Fibroblast of the aortic adventitia (primary cell): ENCODE measurements at places on chromosomes 13 and 19.

DNA sequence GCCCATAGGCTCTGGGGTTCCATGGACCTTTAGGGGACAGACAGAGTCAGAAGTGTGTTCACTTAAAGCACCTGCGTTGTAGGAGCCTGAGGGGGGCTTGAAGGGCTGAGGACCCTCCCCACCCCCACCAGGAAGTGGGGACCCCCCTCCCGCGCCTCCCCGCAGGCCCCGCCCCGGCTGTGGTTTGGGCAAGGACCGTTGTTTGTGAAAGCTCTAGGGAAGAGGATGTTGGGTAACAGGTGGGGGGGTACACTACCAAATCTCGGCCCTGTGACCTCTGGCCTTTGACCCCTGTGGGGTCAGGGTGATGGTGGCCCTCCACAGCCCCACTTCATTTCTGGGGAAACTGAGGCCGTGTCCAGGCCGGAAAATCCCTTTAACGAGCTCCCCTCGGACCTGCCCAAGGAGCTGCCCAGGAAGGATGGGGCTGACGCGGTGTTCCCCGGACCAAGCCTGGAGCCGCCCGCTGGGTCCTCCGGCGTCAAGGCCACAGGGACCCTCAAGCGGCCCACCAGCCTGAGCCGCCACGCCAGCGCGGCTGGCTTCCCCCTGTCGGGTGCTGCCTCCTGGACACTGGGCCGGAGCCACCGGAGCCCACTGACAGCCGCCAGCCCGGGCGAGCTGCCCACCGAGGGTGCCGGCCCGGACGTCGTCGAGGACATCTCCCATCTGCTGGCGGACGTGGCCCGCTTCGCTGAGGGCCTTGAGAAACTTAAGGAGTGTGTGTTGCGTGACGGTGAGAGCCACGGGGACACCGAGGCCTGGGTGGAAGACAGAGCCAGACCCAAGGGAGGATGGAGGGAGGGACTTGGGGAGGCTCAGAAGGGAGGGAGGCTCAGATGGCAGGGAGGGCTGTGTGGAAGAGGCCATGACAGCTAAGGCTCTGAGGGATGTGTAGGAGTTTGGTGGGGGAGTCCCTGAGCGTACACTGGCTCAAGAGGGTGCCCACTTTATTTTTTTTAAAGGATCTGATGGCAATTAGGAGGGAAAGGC lies 1.3 kb downstream of the ARHGAP45 start:
- no peak for DNase-seq

DNA sequence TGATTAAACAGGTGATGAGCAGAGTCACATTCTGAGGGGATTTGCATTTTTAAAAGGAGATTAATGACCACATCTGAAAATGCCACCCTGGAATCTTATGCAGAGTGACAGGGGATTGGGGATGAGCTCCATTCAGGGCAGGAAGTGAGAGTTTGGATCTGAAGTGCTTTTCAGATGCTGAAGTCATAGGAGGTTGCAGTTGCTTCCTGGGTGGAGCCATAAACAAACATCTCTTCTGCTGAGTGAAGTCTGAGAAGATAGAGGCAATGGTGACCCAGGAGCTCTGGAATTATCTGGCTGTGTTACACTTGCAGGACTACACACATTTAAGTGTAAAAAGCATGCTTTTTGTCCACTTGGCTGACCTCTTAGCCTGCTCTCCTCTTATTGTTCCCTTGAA lies 51.4 kb upstream of the PSG8 start:
- DNase-seq: peak; percentile 42

DNA sequence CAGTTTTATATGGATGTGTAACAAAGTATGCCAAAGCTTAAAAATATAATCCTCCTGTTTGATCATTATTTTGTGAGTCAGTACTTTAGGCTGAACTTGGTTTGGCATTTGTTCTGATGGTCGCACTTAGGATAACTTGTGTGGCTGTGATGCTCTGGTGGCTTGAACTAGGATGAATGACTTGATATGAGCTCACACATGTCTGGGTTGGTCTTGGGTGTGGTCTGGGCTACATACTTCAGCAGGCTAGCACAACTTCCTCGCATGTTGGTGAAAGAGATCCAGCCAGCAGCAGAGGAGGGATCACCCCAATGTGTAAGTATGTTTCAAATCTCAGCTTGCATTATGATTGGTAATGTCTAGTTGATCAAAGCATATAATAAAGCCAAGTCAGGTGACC lies 969.1 kb upstream of the PCDH9 start:
- DNase-seq: no peak

DNA sequence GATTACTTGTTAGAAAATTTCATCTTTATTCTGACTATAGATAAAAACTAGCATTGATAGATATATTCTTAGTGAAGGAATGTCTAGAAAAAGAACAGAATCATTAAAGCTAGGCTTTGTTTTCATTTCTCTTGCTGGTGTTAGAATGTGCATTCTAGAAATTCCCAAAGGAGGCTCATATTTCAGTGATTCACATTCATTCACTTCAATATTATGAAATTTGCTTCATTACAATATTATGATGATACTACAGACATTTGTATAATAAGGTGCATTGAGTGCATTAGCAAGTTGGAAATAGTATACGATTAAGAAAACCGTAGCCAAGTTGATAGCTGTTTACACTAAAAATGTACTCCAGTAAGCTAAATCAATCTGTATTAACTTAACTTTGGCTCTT lies 70.7 kb upstream of the MYCBP2 start:
- no peak for DNase-seq

DNA sequence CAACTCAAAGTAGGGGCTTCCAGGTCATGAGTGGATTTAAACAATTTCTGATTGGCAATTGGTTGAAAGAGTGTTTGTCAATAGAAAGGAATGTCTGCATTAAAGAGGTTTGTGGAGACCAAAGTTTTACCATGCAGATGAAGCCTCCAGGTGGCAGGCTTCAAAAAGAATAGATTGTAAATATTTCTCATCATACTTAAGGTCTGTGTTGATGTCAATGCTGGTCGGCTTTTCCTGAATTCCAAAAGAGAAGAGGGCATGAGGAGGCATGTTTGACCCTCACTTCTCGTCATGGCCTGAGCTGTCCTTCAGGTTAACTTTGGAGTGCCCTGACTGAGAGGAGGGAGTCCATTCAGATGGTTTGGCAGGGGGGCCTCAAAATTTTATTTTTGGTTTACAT lies 125.4 kb upstream of the RFC3 start:
- DNase-seq: no peak

GRCh38 chr13:78398743-78399410 lies 204.5 kb downstream of the POU4F1 start:
- no peak for DNase-seq

- no peak for DNase-seq
These were observed 9.6 kb downstream of the SLC44A2 start for GRCh38 chr19:10634963-10635362.

GRCh38 chr13:101639711-101640110 lies 187.2 kb downstream of the ITGBL1 start:
- no peak for DNase-seq

- peak; percentile 72 for DNase-seq
These were observed 579 bp downstream of the CPT1C start for GRCh38 chr19:49691243-49692146.

- DNase-seq: no peak
These were observed 293.3 kb downstream of the ZNF536 start for GRCh38 chr19:30665449-30665848.

- no peak for DNase-seq
These were observed 13.0 kb downstream of the SAMD4B start for GRCh38 chr19:39355253-39355652.

DNA sequence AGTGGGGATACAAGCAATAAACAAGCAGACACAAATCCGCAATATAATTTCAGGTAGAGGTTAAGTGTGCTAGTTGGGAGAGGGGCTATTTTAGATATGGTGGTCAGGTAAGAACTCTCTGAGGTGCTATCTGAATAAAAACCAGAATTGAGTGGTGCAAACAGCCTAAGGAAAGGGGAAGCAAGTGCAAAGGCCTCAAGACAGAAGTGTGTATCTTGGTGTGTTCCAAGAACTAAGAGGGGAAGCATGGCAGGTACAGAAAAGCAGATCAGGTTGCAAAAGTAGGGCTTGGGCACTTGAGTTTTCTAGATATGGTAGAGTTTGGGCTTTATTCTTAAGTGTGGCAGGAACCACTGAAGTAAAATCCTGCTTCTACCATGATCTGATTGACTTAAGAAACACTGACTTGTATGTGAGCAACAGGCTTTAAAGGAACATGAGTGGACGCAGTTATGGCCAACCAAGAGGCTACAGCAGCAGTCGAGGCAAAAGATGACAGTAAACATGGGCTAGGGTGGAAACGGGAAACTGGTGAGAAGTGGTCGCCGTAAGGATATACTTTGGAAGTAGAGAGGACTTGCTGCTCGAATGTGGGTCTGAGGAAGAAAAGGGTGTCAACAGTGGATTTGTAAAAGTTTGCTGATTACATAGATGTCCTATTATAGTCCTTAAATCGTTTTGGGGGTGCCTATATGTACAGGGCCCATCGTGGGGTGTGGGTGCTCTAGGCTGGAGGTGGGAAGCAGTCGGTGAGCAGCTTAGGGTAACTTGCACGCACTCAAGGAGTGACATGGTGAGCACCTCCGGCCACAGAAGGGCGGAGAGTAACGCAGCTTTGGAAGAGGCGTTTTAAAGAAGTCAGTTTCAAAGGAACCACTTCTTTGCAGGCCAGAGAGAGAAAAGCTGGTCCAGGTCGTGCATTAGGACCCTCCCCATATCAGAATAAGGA lies 677 bp downstream of the TGDS start:
- peak; percentile 28 for DNase-seq

DNA sequence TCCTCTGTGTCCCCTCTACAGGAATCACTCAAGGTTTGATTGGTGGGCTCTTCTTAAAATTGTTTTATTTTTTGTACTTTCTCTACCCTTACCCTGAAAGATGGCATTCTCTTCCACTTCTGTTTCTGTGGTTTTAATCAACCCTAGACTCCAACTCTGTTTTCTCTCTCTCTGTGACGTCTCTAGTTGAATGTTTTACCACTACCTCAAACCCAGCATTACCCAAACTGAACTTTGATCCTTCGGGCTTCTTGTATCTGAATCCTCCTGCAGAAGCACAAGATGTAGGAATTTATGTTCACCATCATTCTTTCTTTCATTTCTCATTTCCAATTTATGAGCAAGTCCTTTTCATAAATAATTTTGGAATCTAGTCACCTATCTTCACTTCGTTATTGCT lies 39.9 kb downstream of the PCCA start:
- no peak for DNase-seq

DNA sequence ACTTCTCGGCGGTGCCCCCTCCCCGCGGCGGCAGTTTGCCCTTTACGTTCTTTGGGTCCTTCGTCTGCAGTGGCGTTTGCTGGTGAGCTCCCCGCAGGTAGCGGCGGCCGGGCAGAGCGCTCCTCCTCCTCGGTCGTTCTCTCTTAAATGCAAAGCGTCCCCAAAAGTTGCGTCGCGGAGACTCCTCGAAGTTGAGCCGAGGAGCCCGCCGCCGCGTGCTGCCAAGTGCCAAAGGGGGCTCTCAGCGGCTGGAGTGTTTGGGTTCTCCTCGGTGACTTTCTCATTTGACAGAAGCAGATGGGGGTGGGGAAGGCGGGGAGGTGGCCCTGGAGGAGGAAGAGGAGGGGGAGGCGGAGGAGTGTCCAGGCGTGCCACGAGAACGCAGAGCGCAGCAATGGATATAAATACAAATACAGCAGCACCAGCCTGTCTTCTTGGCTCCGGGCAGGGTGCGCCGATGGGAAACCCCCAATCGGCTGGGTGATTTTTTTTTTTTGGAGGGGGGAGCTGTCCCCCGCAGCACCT lies at the start of gene SOX21:
Gene SOX21, minus strand, starts transcription at position 259 of the 525 bp plus-strand sequence. CDS start 496 bp downstream, outside the sequence.
- DNase-seq: no peak

DNA sequence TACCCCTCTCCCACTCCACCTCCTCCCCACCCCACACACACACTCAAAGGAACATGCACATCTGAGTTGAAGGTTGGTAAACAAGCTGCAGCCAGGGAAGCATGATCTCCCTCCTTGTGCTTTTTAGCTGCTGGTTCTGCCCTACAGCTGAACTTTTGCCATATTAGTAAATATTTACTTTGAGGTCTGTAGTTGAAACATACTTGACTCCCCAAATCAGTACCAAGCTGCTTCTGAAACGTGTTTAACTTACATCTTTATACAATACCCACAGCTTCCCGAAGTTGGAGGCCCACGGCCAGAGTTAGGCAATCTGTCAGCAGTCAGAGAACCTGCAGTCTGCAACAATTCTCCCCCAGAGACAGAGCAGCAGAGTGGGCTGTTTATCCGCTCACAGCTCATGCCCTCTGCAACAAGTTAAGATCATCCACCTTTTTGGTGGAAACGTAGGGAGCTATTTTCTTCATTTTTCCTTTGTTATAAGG lies 1.5 kb upstream of the PCDH20 start:
- no peak for DNase-seq

- DNase-seq: peak; percentile 48
These were observed 53.9 kb downstream of the COG3 start for GRCh38 chr13:45518525-45519245.

GRCh38 chr13:49859560-49859959 lies 67.1 kb upstream of the KPNA3 start:
- DNase-seq: peak; percentile 92

- DNase-seq: peak; percentile 10
These were observed 73.7 kb downstream of the COG6 start for GRCh38 chr13:39729156-39729555.

DNA sequence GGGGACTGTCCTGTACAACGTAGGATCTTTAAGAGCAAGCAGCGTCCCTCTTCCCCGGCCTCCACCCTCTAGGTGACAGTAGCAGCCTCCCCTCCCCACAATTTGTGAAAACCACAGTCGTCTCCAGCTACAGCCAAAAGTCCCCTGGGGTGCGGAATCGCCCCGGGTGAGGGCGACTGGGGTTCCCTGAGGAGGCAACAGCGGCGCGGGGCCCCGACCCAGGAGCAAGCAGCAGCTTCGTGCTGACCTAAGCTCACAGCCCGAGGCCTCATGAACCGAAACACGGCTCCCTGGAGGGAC lies 322 bp downstream of the ZNF558 start:
- DNase-seq: no peak

DNA sequence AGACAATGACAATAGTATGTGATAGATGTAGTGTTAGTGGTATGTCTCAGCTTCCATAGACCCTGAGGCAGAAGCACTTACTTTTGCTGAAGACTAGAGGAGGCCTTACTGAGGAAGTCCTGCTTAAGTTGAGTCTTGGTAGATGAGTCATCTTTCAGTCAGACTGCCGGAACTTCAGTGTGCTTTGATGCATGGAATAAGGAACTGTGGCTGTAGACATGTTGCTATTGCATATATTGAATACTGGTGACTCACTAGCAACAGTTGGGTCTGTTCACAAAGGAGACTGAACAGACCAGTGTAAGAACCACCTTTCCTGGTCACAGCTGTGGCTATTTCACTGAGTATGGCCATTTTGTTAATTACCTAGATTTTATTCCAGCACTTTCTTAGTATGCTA lies 1000.6 kb downstream of the OLFM4 start:
- no peak for DNase-seq

DNA sequence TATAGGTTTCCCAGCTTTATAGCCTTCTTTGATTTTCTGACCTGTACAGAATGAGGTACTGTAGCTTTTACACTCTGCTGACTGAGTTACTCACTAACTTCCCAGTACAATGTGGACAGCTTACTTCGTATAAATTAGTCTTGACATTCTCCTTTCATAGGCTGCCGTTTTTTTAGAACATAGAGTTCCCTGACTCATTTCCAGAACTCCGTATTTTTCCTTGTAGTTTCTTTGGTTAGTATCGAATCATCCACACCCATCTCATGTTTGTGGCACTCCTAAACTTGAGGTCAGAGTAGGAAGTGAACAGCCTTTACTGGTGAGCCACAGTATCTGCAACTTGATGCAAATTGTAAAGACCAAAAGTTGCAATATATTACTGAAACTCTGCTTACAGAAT lies 303.9 kb downstream of the SLITRK5 start:
- DNase-seq: no peak
